Naive thymus-derived CD4-positive, alpha-beta T cell (primary cell): ENCODE measurements at places on chromosomes 2 and 18. TPM values are rescaled to one million over a fixed set of nuclear protein-coding genes. Genes with fewer than 3 reads are reported as not detected.

The IER3IP1 gene
- total RNA-seq = 8.8 TPM

The EFEMP1 gene
- not detected for total RNA-seq

GRCh38 chr2:30792521-30792920 lies 14.7 kb downstream of the CAPN13 start:
- no peak for DNase-seq

DNA sequence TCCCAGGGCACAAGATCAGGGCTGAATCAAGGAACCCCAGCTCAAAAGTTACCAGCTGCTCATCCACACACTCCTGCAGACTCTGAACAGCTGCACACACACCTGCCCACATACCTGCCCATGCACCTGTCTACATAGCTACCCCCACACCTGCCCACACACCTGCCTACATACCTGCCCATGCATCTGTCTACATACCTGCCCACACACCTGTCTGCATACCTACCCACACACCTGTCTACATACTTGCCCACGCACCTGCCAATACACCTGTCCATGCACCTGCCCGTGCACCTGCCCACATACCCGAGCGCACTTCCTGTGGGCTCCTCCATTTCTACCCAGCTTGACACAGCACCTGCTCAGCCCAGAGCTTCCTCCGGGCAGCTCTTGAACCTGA lies 122.8 kb upstream of the AGAP1 start:
- no peak for DNase-seq

DNA sequence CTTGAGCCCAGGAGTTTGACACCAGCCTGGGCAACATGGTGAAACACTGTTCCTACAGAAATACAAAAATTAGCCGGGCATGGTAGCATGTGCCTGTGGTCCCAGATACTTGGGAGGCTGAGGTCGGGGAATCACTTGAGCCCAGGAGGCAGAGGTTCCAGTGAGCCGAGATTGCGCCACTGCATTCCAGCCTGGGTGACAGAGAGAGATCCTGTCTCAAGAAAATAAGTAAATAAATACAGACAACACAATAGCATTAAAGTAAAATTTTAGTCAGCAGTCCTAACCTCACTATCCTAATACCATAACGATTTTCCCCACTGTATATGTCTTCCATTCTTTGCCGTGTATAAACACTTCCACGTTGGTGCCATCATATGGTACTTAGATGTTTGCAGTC lies 83.0 kb upstream of the MBOAT2 start:
- DNase-seq = no peak

The CTNNA2 gene
- total RNA-seq = not detected

The CDH20 gene
- total RNA-seq = not detected

The PSMG2 gene
- total RNA-seq = 59.9 TPM
